ENCODE measurements at places on chromosomes 6 and 20.

DNA sequence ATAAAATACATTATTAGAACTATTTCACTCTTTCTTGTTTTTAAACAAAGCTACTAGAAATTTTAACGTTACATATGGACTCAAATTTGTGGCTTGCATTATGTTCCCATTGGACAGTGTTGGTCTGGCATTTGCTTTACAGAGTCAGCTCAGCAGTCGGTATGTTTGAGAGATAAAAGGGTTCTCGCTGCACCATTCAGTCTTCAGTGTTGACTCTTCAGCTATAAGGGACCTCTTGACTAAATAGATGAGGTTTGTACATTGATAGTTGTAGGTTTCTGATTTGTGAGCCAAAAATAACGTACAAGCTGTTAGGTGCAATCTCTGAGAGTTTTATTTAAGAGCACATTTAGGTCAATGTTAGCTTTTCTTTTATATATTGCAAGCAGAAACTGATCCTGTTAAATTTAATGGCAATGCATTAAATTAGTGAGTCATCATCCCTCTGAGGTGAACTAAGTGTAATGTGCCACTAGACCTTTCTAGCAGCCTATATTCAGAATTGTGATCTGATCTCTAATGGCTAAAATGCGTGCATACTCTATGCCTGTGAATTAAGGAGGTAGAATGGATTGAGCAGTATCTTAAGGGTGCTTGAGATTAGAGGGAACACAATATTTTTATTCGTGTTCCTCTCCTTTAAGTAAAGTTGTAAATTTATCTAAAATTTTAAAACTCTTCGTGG is 485.6 kb upstream of the SYNCRIP start:
- no peak for DNase-seq

DNA sequence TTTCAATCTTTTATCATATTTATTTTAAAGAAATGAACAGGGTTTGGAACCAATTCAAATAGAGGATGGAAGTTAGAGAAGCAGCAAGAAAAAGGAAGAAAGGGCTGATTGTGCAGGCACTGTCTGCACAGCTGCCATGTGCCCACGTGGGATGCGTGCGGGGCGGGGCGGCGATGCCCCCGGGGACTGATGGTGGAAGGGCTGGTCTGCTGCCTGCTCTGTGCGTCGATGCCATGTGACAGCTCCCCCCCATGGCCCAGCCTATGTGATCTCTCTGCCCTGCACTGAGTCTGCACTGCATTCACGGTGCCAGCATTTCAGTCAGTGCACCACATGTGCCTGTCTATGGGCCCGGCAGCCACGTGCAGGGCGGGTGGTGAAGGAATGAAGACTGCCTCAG is 96.4 kb downstream of the IRF4 start:
- DNase-seq: no peak

DNA sequence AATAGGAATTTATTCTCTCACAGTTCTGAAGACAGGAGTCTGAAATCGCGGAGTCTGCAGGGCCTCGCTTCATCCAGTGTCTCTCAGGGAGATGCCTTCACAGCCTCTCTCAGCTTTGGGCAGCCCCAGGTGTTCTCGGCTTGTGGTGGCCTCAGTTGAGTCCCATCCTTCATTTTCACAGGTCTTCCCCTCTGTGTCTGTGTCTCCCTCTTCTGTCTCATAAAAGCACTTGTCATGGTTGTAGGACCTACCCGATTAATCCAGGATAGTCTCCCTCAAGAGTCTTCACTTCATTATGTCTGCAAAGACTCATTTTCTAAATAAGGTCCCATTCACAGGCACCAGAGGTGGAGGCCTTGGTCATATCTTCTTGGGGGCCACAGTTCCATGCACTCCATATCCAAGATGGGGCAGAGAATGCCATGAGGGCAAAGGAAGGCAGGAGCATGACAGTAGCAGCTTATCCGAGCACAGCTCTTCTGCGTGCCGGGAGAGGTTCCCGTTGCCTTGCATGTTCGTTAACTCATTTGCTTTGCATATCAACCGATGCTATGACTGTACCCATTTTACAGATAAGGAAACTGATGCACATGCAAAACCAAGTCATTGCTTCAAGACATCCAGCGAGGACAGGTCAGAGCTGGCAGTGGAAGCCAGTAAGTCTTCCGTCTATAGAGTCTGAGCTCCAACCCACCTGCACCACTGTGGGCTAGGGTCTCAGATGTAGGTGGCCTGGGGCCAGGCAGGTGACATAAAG is 363.8 kb upstream of the SULF2 start:
- no peak for DNase-seq

GRCh38 chr6:4032475-4032874 is 46.5 kb downstream of the FAM217A start:
- DNase-seq: no peak

DNA sequence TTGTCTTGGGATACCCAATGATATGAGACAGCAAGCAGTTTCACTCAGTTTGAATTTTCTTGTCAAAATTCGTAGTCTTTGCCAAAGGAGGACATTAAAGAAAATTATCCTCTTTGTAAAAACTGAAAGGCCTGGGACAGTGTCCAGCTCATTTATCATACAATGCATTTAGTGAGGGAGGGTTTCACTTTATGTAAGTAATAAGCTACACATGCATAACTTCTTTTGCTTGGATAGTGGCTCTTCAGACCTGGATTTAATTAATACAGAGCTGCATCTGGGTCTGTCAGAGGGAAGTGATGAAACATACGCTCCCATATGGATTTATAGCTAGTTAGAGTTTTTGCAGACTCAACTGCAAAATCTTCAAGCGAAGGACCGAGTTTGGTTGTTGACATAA is 175.6 kb downstream of the PHACTR1 start:
- no peak for DNase-seq

GRCh38 chr6:146650799-146651481 is 52.2 kb downstream of the ADGB start:
- no peak for DNase-seq

DNA sequence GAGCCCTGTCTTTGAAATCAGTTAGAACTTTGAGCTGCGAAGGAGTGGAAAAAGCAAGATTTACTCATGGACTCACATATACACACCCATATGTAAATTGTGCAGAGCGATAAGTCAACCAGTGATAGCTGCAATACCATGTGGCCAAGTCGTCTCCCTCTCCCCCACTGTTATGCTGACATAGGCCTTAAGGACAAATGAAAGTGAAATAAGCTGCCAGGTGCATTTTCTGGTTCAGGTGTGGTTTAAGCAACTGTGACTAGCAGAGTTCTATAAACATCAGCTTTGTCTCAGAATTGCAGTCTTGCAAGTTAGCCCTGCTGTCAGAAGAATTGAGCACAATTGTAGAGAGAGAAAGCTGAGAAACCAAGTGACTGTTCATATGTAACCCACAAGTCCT is 9.6 kb downstream of the FAM83B start:
- DNase-seq: no peak

DNA sequence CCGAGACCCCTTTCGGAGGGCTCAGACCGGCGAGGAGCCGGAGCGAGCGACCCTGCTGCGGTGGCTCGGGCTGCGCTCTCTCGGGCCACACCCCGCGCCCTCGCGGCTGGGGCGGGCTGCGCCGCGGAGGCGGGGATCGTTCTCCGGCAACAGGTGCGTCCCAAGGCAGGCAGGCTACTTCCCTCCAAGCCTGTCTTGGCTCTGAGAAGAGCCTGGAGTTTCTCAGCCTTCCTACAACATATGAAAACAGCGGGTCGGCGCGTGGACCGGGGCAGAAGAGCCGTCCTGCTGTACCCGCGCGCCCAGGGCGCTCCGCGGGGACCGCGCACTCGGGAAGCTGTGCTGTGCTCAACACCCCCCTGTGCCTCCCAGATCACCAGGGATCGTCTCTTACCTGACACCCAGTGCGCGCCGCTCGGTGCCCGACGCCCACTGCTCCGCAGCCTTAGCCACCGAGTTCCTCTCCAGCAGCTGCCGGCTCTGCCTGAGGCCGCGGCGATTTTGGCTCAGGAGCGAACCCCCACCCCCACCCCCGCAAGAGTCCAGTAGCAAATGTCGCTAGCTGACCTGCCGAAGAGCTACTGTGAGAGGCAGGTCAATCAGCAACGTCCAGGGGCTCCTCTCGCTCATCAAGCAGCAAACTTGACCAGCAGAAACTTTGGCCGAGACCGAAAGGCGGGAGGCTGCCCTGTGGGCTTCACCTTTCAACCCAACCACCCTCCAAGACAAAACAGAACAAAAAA is 3.7 kb upstream of the OLIG3 start:
- no peak for DNase-seq

GRCh38 chr6:39684790-39685488 is 40.3 kb downstream of the KIF6 start:
- DNase-seq: no peak

DNA sequence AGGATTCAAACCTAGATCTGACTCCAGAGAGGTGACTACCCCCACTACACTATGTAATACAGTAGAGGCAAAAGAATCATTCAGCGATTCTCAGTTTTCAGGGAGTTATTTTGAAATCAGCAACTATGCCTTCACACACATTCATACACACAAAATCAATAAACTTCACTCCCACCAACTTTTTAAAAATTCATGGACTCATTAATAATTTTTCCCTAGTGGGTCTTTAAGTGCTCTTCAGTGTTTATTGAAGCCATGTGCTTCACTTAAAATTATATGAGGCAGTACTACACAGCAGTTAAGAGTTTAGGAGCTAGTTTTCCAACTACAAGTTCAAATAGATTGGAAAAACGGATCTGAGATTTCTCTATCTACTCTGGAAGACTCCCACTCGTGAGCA is 452.7 kb upstream of the ADGRB3 start:
- DNase-seq: no peak

GRCh38 chr6:139909992-139910391 is 535.5 kb upstream of the CITED2 start:
- DNase-seq: no peak

DNA sequence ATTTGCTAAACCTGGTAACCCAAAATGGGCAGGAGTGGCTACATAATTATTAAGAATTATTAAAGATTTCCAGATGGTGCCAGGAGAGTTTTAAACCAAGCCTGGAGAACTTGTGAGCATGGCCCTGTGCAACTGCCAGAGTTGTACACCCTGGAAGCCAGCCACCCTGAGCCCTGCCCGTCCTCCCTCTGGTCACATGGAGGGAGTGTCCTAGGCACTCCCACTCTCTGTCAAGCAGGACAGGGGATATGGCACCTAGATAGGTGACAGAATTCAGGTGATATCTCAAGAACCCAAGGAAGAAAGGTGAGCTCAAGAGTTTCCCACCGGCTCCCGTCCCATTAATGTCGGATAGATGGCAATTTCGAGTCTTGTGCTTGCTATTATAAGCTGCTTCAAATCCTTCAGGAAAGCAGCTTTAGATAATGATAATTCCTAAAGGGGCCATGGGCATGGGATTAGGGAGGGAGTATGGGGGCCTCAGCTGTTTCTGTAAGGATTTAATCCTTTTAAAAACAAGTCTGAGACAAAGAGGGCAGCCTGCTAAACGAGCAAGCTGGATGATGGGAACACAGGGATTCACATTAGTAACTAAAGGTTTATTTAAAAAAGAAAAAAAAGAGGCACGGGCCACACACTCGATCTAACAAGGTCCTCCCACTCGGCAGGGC is 169.1 kb downstream of the BMP7 start:
- DNase-seq: no peak

DNA sequence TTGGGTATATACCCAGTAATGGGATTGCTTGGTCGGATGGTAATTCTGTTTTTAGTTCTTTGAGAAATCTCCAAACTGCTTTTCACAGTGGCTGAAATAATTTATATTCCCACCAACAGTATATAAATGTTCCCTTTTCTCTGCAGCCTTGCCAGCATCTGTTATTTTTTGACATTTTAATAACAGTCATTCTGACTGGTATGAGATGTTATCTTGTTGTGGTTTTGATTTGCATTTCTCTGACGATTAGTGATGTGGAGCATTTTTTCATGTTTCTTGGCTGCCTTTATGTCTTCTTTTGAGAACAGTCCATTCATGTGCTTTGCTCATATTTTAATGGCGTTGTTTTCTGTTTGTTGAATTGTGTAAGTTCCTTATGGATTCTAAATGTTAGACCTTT is 641.6 kb downstream of the HACE1 start:
- no peak for DNase-seq

DNA sequence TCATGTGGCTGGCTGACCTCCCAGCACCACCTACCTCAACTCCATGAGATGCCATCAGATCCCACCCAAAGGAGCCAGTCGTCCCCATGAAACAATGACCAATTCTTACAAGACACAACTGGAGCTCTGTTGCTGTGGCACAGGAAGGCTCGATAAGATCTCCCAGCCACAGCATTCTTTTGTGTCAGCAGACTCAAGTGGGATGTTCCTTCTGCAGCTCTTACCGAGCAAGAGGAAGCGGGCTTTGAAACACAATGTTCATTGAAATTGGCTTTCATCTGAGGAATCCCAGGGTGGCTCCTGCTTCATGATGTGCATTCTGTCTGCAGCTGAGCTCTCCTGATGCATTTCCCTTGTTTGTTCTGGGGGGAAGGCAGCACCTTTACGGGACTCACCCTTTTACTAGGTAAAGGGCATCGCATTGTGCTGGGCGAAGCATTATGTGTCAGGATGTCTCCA is 222.0 kb upstream of the SGK1 start:
- no peak for DNase-seq

- DNase-seq: no peak
These were observed 54.0 kb upstream of the PTPRK start for GRCh38 chr6:128574402-128574801.

- DNase-seq: no peak
These were observed 850.9 kb downstream of the TFAP2A start for GRCh38 chr6:9564021-9564420.

GRCh38 chr20:57022306-57022705 is 244.1 kb downstream of the BMP7 start:
- DNase-seq: no peak

DNA sequence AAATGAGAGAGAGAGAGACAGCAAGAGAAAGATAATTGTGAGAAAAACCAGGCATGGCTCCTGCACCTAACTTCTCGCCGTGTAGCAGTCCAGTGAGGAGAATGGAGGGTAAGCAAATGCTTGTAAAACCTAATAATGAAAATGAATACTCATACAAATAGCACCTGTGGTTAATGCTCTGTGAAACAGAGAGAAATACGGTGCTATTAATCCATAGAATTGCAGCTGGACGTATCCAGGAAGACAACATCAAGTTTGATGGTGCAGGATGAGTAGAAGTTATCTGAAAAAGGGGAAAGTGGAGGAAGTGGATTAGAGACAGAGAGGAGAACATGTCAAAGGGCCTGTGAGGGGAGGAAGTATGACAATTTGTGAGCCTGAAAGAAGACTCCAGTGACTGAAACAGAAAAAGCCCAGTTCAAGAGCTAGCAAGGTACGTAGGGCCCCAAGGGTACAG is 89.4 kb upstream of the PAK5 start:
- DNase-seq: no peak

DNA sequence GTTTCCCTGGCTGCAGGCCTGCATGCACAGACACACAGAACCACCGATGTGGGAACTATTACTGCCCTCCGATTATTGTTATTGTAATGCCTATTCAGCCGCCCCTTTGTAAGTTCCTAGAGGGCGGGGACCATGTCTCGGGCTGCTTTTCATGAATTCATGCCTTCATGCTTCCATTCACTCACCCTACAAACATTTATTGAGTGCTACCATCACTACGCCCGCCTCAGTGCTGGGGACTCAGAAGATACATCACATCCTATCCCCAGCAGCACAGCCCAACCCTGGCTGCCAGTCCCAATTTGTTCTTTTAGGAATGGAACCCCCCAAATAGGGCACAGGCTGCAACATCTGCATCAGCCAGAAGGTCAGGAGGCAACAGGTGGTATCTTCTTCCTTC is 75.9 kb downstream of the FOXA2 start:
- no peak for DNase-seq

GRCh38 chr6:111566222-111566734 is 39.4 kb downstream of the TRAF3IP2 start:
- no peak for DNase-seq

- DNase-seq: no peak
These were observed 54.4 kb downstream of the ADNP start for GRCh38 chr20:50876816-50877215.
